Stimulated activated CD4-positive, alpha-beta T cell treated with anti-CD3 and anti-CD28 coated beads, TNF-alpha, amount 100 ng/mL, for 4 hours (primary cell): ENCODE measurements at places on chromosomes 16 and 17.

- no peak for DNase-seq
Observed at GRCh38 chr16:69476920-69477443, 52.6 kb downstream of the CYB5B start.

DNA sequence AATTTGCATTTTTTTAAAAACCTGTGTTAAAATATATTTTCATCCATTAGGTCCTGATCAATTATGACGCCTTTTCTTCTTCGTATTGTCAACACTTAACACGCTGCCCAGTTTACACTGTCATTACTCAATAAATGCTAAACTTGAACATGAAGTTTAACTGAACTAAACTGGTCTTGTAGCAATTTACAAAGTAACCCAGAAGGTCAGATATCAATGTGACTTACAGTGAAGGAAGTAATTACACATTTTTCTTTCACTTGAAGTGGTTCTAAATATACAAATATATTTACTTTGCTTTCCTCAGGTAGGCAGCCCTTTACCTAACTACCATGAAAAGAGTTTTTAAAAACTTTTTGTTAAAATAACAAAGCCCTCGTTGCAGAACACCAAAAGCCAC, 256.5 kb upstream of the AXIN2 start:
- no peak for DNase-seq

GRCh38 chr17:72950242-72950931, 142.1 kb downstream of the SLC39A11 start:
- DNase-seq, result no peak

DNA sequence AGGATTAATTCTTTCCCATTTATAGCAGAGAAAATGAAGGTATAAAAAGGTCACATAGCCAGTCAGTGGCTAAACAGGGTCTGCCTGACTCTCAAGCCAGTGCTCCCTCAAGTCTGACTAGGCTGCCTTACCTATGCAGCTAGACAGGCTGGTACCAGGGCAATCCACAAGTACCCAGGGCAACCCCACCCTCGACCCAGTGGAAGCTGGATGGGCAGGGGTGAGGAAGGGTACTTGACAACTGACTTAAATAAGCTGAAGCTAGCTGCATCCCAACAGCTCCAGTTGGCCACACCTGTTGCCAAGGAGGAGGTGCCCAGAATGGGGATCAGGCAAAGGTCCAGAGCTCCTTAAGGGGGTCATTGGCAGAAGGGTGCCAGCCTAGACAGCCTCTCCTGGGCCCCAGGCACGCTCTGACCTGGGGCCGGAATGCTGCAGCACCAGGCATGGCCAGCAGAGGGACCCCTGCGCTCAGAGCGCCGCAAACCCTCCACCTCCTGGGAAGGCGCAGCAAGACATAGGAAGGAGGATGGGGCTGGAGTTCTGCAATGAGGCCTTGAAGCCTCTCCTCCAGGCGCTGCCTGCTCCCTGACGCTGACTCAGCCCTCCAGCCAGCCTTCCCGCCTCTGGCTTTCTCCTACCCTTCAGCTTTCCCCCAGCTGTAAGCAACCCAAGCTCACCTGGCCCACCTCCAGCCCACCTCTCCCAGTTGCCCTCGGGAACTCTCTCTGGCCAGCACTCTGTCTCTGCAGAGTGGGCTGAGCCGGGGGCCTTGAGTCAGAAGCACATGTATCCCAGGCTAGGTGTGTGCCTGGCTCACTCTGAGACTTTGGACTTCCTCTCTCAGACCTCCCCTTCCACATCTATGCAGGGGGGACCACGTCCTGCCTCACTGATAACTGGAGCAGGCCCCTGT, 28.8 kb downstream of the MPP2 start:
- peak; percentile 56 for DNase-seq

DNA sequence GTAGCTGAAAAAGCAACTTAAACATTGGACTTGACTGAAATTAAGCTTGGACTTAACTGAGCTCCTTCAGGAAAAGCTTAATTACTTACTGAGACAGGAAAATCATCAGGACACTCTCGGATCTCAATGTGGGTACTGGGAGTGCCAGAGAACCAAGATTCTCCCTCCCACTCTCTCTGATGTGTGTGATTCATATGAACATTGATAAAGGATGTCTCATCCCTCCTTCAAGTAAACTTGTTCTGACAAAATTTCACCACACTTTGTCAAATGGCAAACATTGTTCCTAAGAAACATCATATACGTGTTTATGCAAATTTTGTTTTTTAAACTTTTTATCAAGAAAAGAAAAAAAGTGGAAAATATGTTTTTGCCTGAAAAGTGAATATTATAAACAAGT, 4.1 kb upstream of the SLFN5 start:
- DNase-seq, result no peak
